Effector CD8-positive, alpha-beta T cell (primary cell): ENCODE measurements at places on chromosomes 2 and 18.

DNA sequence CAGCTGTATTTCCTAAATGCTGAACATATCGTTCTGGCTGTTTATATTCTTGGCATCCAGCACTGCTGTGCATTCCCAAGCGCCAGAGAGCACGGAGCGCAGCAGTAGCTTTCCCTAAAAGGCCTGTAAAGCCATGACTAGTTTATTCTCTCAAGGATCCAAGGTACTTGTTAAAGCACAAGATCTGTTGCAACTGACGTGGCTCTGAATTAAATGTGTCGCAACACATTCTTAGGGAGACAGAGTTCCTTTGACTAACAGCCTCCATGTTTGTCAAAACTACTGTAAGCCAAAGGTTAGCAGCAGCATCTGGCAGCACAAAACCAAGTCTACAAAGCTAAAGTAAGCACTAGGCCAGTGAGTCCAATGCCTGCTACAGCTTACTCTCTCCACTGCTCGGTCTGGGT lies 188.6 kb upstream of the FN1 start:
- DNase-seq: no peak

DNA sequence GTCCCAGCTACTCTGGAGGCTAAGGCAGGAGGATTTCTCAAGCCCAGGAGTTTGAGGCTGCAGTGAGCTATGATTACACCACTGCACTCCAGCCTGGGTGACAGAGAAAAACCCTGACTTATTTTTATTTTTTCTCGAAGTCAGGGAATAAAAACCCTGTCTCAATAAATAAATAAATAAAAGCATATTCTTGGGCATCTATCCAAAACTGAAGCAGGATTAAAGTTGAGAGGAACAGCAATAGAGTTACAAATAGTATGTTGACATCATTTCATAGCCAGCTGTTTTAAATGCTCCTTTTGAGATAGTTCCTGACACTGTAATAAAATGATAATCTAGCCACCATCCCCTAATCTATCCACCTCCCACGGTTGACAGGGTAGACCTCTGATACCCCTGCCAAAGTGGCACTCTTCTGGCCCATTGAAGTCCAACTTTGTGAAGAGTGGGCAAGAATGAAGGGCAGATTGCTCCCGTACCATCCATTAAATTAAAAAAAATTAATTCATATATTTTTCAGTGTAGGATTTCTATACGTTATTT lies 42.3 kb upstream of the LPIN2 start:
- no peak for DNase-seq

- DNase-seq: no peak
Observed at GRCh38 chr2:74181739-74182138, 3.1 kb upstream of the MOB1A start.

GRCh38 chr18:68177807-68178702 lies 536.9 kb downstream of the TMX3 start:
- DNase-seq: no peak

DNA sequence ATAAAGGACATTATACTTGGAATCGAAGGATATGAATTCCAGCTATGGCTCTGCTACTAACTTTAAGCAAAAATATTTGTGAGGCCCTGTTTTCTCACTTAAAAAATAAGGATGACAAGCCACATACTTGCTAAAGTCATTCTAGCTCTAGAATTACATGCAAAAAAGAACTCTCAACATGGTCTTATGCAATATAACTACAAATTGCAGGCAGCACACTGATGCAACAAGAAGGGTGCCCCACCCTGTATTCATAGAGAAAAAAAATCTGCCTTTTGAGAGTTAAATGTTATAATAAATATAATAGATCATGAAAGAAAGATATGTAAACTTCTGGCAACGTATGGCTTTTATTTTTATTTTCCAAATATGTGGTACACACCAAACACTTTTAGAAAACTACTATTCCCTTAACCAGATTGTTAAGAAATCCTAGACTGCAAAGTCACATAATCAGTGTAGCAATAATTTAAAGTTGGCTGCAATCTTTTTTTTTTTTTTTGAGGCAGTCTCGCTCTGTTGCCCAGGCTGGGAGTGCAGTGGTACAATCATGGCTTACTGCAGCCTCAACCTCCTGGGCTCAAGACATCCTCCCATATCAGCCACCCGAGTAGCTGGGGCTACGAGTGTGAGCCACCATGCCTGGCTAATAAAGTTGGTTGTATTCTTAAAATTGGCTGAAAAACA lies 40.2 kb upstream of the WDSUB1 start:
- no peak for DNase-seq
